NCI-H2029 treated with DMSO at 0.1 percent for 48 hours (cell line): ENCODE measurements at places on chromosomes 16 and 17.

DNA sequence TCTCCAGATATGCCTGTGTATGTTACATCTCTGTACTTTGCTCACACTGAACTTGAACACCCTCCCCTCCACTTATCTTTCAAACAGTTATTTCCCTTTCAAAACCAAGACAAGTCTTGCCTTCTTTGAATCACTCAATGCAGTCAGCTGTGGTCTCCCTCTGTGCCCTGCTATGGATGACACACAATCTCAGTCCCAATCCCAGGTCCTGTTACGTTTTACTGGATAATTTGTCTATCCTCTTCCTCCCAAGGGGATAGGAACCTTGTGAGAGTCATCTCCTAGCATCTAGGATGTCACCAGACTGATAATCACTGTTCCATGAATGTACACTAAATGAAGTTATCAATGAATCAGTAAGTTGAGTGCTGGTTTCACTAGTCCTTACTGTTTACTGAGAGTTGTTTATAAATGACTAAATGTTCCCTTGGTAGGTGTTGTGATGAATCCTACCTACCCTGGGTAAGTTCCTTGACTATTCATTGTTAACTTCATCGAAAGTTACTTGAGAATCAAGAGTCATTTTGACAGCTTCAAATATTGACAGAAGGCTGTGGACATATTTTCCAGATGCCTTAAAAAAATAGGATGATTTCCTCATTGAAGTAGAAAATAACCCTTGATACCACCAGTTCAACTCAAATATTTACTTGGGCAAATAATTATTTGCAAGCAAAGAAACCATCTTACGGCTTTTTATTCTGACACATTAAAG lies 244.9 kb downstream of the PRKCA start:
- DNase-seq: no peak

DNA sequence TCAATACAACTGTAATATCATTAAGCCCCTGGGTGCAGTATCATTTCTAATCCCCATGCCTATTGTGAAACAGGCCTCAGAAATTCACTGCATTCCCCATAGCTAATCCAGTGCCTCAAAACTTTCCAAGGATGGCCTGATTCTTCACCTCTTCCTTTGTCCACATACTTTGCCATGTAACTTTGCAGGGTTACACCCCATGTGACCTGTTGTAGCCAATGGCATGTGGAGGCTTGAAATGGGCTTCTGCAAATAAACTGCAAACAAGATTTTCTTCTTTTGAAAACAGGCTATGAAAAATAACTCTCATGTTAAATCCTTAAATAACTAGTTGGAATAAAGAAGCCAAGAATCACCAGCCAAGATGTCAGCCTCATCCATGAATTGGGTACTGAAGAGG lies 35.9 kb downstream of the ABCA10 start:
- DNase-seq: no peak

GRCh38 chr17:15456496-15456895 lies 10.9 kb downstream of the CDRT4 start:
- DNase-seq: no peak

GRCh38 chr17:75691801-75692626 lies 24.9 kb downstream of the SAP30BP start:
- DNase-seq: no peak

- no peak for DNase-seq
Observed at GRCh38 chr17:28043296-28043695, 819 bp downstream of the NLK start.

GRCh38 chr16:8863594-8864424 lies 5.0 kb downstream of the CARHSP1 start:
- DNase-seq: no peak

GRCh38 chr17:13311306-13311705 lies 290.4 kb downstream of the HS3ST3A1 start:
- DNase-seq: no peak

DNA sequence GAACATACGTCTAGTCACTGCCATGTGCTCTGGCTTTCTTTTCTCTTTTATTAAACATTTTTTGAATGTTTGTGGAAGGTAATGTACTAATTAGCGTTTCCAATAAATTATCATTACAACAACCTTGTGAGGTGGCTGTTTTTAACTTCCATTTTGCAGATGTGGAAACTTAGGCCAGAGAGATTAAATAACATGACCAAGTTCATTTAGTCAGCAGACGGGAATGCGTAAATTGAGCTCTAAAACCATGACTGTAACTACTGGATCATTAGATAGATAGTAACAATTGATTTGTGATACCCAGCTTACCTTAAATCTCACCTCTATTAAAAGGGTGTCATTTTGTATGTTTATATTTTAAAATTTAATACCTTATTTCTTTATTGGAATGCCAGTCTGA lies 49.4 kb downstream of the RABEP1 start:
- no peak for DNase-seq

GRCh38 chr17:78879635-78880186 lies 23.3 kb downstream of the CEP295NL start:
- DNase-seq: no peak

DNA sequence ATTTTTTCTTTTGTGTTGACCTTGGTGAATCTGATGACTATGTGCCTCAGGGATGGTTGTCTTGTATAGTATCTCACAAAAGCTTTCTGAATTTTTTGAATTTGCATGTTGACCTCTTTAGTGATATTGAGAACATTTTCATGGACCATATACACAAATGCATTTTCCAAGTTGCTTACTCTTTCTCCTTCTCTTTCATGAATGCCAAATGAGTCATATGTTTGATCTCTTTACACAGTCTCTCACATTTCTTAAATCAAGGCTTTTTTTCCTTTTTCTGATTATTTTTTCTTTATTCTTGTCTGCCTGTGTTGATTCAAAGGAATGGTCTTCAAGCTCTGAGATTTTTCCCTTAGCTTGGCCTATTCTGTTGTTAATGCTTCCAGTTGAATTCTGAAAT lies 46.6 kb upstream of the KCNJ16 start:
- DNase-seq: no peak

- no peak for DNase-seq
Observed at GRCh38 chr16:57887711-57888110, 83.2 kb downstream of the CNGB1 start.

GRCh38 chr17:80832266-80832676 lies 159.4 kb upstream of the CHMP6 start:
- no peak for DNase-seq

DNA sequence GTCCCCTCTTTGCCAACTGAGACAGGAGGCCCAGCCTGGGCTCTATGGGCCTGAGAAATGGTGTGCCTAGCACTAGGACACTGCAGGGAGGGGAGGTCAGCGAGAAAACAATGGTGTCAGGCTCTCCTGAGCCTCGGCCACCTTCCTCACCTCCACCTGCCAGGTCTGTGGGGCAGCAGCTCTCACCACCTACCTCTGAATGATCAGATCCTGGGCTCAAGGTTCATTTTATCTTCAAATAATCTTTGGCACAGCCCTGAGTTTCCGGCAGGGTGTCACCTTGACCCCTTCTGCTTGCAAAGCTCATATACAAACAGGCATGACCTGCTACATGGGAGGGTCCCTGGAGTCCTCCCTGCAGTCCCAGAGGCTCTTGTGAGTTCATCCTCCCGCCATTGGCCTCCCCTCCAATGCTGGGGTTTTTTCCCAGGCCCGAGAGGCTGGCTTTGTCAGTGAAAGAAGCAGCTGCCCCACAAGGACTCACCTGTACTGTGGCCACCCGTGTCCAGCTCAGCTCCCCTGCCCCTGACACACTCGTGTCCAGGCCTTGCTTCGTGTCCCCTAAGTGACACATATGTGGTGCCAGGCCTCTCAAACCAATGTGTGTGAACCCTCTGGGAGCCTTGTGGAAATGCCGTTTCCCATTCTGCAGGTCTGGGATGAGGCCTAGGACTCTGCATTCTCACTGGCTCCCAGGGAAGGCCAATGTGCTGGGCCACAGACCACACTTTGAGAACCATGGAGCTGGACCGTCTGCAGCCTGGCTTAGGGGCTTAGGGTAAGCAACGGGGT lies 176.8 kb upstream of the CIBAR2 start:
- no peak for DNase-seq

DNA sequence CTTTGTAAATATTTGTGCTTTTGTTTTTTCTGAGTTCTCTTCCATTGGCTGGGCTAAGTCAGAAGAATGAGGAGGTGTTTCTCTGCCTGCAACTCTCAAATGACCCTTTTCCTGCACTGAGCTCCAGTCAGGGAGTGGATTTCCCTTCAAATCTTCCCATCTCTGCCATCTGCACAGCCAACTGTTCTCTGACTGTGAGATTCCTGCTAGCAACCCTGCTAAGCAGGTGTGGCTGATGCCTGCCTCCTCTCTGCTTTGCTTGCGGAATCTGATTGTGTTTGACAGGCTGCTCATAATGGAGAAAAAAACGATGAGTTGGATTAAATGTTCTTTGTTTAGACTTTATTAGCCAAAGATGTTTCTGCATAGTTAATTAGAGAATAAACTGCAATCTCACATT lies 519.8 kb downstream of the TMEM114 start:
- DNase-seq: no peak

DNA sequence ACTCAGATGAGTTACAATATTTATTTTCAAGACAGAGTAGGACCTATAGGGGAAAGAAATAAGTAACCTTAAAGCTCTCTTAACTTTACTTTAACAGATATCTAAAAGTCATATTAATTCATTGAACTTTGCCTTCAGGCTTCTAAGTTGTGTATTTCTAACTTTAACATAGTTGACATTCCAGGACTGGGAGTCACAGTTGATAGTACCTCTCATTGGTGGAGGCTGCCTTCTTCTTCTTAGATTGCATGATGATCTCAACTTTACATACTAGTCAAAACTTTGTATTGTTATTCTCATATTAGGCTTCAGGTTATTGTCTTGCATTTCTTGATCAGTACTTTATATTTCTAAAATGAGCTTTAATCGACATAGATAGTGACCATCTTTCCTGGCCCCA lies 350.1 kb upstream of the KIF2B start:
- no peak for DNase-seq

GRCh38 chr16:64397042-64397441 lies 724.8 kb downstream of the CDH11 start:
- DNase-seq: no peak

DNA sequence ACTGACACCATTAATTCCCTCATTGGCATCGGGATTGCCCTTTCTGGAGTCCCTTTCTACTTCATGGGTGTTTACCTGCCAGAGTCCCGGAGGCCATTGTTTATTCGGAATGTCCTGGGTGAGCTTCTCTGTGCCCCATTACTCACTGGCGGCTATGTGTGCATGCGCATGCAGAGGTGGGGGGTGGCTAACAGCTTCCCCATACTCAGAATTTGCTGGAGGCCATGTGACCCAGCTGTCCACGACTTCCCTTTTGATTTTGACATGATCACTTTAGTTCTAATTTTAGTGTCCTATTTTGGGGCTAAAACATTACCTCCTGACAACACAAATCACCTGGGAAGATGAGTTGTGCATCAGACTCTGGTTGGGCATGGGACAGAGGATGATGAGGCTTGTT lies 14.1 kb downstream of the SLC7A6OS start:
- no peak for DNase-seq

GRCh38 chr16:13305019-13305755 lies 403.8 kb downstream of the SHISA9 start:
- DNase-seq: no peak

GRCh38 chr17:64183815-64184214 lies 53.9 kb upstream of the ERN1 start:
- no peak for DNase-seq

GRCh38 chr17:63395075-63395805 lies 50.9 kb downstream of the CYB561 start:
- DNase-seq: no peak

DNA sequence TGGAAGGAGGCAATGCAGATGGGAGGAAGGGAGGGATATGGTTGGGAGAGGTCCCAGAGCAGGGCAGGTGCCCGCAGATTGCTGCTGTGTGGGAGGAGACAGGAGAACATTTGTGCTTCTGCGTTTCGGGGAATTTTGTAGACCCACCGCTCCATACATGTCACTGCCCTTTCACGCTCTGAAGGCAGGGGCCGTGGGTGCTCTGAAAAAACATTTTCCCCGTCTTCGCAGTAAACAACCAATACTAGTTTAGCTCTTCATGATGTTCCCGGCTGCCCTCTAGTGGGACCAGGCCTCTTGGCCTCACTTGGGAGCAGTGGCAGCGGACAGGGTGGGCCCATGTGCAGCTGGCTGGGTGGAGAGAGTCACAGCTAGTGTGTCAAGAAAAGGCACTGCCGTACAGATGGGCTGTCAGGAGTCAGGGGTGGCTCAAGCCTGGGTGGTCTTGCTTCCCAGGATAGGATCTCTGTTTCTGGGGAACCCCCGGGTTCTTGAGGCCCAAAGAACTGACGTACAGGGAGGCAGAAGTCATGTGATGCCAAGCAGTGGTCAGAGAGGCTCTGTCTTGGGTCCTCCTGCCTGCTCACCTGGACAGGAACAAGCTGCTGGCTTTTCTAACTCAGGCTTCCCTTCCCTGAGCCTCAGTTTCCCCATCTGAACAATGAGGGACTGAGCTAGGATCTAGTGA lies 46.5 kb upstream of the CPNE2 start:
- no peak for DNase-seq

DNA sequence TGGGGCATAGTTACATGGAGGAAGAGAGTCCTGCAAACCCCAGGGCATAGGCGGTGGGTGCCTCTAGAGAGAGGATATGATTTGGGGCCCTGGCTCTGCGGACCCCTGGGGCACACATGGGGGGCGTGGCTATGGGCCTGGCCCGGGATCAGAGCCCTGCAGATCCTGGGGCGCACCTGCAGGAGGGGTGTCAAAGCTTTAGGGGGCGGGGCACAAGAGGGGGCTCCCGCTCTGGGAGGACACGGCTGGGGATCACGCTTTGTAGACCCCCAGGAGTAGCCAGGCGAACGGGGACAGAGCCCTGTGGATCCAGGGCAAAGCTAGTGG lies 497 bp downstream of the BCL7C start:
- no peak for DNase-seq

- no peak for DNase-seq
Observed at GRCh38 chr17:44269535-44270240, 1.8 kb upstream of the SLC4A1 start.

DNA sequence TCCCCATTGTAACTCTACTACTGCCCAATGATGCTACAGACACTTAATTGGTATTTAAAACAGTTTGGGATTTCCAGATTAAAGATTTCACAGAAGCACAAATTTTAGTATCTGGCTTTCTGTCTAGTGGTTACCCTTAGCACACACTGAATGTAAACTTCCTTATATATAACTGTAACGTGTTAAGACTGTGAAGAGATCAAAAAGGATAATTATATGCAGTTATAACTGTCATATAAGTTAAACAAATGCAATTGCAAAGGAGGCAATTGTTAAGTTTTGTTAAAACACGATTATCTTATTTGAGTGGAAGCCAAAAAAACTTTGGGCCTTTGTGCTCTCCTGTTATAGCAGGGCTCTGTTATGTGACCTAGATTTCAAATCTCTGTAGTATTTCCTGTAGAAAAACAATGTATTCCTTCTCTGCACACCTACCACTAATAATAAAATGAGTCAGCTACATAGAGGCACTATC lies 147.9 kb downstream of the STXBP4 start:
- DNase-seq: no peak

- no peak for DNase-seq
Observed at GRCh38 chr16:28181515-28181914, 30.2 kb downstream of the XPO6 start.

- DNase-seq: no peak
Observed at GRCh38 chr17:48930435-48930873, 14.2 kb downstream of the SNF8 start.

GRCh38 chr16:15674571-15674970 lies 24.5 kb downstream of the NDE1 start:
- DNase-seq: no peak
